ENCODE measurements at places on chromosomes 7 and 10.

- no peak for DNase-seq
Observed at GRCh38 chr10:62843600-62843999, 27.4 kb upstream of the EGR2 start.

DNA sequence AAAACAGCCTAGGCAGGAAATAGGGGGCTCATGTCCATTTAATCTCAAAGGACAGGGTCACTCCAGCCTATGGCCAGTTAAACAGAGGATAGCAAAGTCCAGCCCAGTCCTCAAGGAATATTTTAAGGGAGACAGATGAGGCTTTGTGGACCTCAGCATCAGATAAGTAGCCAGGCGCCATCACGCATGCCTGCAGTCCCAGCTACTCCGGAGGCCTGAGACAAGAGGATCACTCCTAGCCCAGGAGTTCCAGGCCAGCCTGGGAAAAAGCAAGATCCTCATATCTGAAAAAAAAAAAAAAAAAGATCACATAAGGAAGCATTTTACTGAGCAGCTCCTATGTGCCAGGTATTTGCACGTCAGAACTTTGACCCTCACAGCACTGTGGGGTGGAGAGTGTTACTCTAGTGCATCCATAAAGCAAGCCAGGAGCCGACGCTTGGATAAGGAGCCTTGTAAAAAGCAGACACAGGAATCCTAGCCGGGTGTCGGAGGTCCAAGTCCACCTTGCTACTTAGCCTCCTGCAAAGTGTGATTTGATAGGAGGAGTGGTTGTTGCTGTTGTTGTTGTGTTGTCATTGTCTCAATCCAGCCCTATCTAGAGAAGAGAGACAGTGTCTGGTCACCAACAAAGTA, 61.8 kb upstream of the DOCK1 start:
- DNase-seq = no peak

DNA sequence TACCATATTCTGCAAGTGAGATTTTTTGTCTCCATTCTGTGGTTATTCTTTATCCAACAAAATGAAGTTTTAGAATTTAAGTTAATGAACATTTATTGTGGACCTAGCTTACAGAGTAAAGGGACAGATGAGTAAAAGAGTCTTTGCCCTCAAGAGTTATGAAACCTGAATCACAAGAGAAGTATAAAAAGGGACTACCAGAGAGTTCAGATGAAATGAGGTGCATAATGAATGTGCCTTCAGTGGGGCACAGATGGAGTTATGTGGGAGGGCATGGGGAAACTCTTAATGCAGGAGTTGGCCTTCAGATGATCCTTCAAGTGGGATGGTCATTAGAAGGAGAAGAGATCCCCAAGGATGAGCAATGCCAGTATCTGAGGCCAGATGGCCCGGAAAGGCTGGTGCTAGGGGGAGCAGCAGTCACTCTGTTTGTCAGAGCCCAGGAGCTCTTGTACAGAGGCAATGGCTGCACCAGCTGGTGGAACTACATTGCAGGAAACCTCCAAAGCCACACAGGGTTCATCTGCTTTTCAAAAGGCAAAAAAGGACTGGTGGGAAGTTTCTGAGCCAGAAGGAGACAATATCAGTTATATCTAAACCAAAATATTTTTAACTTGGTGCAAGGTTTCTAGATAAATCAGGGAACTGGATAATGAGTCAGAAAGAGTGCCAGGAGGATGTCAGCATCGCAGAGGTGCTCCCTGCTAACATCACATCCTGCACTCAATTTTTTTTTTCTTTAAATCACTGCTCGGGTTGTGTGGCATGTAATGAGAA, 162.0 kb downstream of the KLF6 start:
- no peak for DNase-seq

DNA sequence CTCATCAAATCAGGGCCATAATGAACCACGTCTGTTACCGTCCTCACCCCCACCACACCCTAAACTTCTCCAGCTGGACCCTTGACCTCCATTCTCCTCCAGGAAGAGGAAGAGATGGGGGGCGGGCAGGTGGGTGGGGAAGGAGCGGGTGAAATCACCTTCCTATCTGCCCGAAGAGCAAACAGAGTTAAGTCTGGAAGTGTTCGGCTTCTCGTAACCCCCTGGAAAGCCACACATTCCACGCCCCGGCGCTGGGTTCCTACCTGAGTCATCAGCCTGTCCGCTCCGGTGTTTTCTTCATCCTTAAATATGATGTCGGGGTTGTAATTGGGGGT, 736 bp downstream of the SHH start:
- DNase-seq = no peak

DNA sequence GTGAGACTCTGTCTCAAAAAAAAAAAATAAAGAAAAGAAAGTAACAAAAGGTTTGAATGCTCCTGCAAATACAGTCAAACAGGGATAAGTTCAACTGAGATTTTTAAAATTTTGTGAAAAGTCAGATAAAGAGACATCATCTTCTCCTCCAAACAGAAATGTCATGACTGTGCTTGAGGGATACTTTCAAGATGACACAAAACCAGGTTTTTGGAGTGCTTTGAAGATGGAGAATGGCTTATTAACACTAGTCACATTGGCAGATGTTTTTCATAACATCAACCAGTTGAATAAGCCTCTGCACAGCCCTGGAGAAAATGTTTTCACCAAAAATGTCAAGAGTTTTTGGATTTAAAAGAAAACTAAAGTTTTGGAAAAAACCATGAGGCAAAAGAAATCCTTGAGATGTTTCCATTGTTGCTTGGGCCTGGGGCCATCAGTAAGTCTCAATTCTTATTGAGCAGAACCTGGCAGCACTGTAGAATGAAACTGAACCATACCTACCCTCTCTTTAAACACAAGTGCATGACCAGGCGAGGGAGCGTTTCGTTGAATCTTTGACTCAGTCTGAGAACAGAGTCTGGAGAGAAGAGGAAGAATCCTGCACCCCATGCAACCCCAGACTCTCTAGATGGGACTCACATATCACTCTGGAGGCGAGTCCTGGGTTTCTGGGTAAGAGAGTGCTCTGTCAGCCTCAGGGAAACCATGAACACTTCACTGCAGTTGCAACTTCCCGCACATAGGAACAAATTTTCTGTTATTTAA, 37.4 kb upstream of the PRKCQ start:
- DNase-seq = no peak

DNA sequence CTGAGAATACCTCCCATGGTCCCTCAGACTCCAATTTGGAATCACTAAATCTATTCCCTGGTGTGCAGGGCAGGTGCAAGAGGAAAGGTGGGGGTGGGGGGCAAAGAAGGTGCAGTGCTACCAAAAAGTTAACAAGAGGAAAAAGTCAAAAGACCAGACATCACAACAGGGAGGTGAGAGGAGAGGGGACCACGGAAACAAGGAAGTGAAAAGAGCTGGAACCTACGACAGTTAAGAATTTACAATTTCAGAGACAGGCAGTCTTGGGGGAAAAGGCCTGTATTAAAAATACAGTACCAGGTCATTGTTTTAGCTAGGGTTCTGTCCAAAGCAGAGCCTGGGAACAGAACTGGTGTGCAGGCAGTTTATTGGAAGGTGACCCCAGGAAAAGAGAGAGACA, 14.6 kb downstream of the ITGB1 start:
- no peak for DNase-seq

GRCh38 chr10:28774051-28774995, 97.0 kb downstream of the BAMBI start:
- no peak for DNase-seq

DNA sequence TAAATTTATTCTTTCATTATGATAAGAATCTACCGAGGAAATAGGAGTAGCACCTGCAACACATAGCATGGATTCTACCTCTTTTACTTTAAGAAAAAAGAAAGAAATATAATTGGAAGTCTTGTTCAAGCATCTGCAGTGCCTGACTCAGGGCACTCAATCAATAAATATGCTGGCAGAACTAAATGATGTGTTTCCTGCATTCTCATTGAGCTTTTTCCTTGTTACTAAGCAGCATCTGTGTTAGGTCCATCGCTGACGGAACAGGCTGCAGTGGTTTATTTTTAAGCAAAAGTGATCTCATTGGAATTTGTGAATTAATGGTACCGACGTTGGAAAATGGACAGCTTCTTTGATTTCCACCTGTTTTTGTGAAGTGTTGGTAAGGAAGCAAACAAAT, 417.5 kb downstream of the DPP6 start:
- DNase-seq = no peak

DNA sequence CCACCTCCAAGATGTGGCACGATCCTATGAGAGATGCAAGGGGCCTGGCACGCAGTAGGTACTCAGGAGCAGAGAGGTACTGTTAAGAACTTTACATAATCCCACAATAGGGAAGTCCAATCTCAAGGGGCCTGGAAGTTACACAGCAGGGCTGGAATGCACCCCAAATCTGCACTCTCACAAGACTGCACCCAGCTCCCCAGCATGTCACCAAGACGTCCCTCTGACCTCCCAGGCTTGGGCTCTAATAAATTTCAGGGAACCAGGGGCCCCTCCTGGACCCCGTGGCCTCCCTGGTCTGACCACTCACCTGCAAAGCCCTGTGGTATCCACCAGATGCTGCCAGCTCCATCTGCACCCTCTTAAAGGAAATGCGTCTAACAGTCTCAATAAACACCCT, 94.9 kb downstream of the OAT start:
- no peak for DNase-seq

DNA sequence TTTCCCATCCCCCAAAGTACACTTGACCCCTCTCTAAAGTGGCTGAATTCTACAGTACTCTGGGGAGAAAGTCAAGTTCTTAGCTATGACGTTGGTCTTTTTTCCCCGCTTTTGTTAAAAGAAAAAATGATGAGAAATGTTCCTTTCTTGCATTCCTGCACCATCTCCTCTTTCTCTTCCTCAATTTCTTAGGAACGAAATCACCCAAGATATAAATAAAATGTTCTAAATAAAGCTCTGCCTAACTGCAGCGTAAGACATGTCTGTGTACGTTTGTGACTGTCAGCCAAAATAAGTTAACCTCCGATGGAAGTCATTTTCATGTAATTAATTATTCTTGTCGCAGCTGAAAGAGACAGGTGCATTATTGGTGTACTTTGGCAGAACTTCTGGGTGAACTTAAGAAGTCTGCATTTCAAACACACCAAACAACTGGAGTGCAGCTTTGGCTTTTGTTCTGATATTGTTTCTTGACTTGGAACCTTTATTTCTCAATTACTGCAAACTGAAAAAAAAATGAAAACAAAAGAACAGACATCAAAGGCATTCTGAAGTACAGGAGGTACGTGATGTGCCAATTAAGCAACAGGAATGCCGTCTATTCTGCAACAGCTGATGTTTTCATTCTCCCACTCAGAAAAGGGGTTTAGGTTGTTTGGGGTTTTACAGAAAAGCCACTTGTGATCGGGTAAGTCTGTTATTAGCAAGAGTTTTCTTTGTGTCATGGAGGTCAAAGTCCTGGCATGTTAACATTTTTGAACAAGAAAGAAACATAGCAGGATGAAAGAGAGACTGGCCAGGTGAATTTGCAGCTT, 82.4 kb upstream of the SDK1 start:
- DNase-seq = no peak

DNA sequence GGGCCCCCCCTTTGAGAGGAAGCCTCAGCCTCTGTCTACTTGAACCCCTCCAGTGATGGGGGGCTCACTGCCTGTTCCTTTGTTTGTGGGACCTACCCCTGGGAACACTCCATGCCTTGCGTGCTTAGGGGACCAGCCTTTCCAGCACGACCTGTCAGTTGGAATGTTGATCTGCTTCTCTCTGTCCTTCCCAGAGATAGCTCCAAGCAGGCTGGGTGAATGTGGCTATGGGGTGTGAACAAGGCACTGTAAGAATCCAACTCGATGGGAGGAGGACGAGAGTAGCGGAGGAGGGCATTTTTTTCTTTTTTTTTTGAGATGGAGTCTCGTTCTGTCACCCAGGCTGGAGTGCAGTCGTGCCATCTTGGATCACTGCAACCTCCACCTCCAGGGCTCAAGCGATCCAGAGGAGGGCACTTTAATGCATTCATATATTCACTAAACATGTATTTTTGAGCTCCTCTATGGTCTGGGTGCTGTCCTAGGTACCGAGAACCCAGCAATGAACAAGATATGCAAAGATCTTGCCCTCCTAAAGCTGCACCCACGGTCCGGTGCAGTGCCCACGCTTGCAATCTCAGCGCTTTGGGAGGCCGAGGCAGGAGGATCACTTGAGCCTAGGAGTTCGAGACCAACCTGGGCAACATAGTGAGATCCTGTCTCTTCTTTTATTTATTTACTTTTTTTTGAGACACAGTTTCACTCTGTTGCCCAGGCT, 8.5 kb downstream of the CLIP2 start:
- no peak for DNase-seq

- no peak for DNase-seq
Observed at GRCh38 chr10:48885376-48885775, 54.3 kb downstream of the LRRC18 start.

GRCh38 chr10:98636921-98637329, 190.2 kb upstream of the HPS1 start:
- DNase-seq = no peak

- no peak for DNase-seq
Observed at GRCh38 chr10:130300608-130301020, 164.4 kb downstream of the GLRX3 start.

DNA sequence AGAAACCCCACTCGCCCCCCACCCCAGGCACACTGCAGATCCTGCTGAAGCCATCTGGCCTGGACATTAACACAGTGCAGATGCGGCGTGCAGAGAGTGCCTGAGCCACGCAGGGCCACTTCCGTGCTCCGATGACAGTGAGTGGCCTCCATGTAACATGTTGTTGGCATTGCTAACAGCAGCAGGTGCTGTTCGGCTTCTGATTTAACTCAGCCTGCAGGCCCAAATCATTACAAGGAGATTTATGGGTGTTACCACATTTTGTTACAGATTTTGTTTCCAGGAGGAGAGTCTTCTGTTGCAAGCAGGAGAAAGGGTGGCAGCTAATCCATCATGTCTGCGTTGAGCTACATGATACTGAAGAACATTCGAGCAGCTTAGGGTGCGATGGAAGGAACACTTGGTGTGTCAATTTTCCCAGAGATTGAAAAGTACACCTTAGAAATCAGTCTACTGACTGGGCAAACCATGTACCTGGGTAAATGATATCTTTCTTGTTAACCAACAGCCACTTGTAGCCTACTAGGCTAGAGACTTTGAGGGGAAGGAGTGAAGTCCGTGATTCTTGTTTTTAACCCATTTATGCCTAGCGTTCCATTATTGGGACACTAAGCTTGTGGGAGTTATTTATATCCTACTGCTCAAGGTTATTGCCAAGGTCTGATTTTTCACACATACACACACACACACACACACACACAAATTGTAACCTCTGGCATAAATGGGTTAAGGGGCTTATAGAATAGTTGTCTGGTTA, 90.0 kb downstream of the JCAD start:
- no peak for DNase-seq

DNA sequence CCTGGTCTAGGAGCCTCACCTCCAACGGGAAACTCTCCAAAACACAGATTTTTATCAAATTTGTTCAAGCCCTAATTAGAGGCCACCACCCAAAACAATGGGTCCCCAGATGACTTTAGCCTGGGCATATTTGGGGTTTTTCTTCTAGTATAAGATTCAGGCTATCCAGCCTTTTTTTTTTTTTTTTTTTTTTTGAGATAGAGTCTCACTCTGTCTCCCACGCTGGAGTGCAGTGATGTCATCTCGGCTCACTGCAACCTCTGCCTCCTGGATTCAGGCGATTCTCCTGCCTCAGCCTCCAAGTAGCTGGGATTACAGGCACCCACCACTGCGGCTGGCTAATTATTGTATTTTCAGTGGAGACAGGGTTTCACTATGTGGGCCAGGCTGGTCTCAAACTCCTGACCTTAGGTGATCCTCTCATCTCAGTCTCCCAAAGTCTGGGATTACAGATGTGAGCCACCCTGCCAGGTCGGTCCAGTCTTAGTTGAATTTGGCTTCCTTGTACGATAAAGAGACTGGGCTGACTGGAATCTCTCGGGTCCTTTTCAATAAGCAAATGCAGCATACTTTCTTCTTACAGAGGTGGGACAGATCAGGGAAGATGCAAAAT, 91.4 kb upstream of the KLF6 start:
- DNase-seq = no peak

GRCh38 chr10:33106767-33107166, 148.7 kb upstream of the ITGB1 start:
- no peak for DNase-seq
